Activated T-cell treated with anti-CD3 and anti-CD28 coated beads, Interleukin-2, amount 50 U/mL, for 24 hours (primary cell): ENCODE measurements at places on chromosomes 2 and 18.

- DNase-seq, result no peak
Observed at GRCh38 chr2:3476321-3476984, 42.9 kb downstream of the ADI1 start.

DNA sequence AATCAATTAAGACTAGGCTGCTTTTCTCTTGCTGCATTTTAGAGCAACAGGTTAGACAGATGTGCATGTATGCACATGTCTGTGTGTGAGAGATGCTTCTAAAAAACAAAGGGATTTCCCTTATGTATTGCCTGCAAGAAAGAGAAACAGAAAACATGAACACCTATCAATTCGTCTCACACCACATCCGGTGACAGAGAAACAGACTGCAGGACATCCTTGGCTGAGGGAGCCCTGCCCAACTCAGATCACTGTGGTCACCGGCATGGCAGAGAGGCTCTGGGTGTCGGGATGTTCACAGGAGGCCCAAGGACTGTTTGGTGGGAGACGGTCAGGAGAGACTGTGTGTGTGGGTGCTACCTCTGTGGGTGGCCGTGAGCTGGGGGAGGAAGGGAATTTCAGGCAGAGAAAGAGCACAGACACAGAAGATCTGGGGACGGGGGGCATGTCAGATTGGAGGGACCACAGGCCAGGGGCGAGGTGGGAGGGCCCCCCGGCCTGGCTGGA, 24.9 kb downstream of the FHL2 start:
- DNase-seq, result peak; percentile 34

- DNase-seq, result peak; percentile 50
Observed at GRCh38 chr18:51668101-51668500, 470.6 kb upstream of the MEX3C start.

DNA sequence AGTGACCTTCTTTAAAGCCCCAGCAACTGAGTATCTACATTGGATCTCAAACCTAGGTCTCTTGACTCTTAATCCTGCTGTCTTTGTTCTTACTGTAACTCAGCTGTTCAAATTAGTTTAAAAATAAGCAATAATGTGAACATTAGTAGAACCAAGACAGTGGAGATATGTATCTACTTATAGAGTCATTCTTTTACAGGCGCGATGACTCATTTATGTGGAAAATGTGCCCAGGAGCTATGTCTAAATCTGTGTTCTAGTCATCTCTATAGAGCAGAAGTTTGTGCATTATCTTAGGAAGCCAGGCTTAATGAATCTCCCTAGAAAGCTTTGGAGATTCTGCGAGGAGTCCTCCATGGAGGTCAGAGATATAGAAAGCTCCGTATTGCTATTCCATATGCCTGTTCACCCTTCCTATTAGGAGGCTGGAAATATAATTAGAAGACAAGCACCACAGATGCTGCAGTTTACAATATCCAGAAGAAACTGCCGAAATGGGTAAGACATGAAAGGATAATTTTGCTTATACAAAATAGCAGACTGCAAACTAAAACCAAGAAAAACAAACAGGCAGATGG, 211.6 kb downstream of the TRIB2 start:
- no peak for DNase-seq

DNA sequence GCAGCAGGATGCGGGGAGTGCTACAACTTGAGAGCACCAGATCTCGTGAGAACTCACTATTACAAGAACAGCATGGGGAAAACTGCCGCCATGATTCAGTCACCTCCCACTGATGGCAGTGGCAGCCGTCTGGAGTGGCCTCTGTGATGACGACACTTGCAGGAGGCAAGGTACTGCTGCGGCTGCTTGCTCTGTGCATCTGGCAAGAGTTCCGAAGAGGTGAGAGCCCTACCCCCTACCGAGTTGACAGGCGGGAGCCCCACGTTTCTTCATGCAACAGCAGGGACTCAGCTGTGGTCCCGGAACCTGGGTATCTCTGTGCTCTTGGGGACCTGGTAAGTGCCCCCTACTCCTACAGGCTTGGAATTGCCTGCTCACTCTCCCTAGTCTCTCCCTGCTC, 1672.7 kb upstream of the TMEFF2 start:
- no peak for DNase-seq

- no peak for DNase-seq
Observed at GRCh38 chr2:109340381-109340780, 211.4 kb downstream of the SH3RF3 start.

GRCh38 chr2:120470041-120470965, 124.4 kb downstream of the INHBB start:
- no peak for DNase-seq

GRCh38 chr2:119383410-119384140, 16.8 kb downstream of the DBI start:
- no peak for DNase-seq

DNA sequence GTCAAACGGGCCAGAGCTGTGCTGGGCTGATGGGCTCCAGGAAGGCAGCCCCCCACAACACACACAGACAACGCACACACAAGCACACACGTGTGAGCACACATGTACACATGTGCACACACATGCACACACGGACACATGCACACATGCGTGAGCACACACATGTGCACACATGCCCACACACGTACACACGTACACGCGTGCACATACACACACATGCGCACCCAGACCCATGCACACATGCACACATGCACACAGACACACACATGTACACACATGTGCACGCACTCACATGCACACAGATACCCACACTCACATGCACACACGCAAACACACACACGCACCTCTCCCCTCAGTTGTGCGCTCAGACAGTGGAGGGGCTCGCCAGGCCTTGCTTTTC, 31.2 kb upstream of the HPCAL1 start:
- peak; percentile 12 for DNase-seq

DNA sequence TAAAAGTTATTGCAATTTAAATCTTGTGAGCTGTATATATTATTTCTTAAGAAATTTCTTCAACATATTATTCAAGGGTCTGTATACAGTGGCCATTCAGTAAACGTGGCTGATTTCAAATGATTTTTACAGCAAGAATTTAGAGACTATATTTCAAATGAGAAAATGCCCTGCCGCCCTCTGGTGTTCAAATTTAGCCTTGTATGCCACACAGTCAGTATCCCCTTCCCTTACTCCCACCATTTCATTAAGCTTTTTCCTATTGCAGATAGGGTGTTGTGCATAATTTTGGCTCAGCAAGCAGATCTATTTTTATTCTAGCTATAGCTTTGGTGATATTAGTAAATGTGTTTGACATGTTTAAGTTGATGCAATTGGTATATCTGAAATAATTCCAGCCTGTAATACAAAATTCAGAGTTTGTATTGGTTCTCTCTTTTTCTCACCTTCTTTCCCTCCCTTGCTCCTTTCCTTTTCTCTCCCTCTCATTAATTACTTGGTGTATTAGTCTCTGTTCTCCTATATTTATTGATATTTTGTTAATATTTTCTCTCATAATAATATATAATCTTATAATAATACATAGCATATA, 22.8 kb upstream of the SCN7A start:
- no peak for DNase-seq

GRCh38 chr2:25385910-25386309, 44.2 kb upstream of the DNMT3A start:
- DNase-seq, result no peak

DNA sequence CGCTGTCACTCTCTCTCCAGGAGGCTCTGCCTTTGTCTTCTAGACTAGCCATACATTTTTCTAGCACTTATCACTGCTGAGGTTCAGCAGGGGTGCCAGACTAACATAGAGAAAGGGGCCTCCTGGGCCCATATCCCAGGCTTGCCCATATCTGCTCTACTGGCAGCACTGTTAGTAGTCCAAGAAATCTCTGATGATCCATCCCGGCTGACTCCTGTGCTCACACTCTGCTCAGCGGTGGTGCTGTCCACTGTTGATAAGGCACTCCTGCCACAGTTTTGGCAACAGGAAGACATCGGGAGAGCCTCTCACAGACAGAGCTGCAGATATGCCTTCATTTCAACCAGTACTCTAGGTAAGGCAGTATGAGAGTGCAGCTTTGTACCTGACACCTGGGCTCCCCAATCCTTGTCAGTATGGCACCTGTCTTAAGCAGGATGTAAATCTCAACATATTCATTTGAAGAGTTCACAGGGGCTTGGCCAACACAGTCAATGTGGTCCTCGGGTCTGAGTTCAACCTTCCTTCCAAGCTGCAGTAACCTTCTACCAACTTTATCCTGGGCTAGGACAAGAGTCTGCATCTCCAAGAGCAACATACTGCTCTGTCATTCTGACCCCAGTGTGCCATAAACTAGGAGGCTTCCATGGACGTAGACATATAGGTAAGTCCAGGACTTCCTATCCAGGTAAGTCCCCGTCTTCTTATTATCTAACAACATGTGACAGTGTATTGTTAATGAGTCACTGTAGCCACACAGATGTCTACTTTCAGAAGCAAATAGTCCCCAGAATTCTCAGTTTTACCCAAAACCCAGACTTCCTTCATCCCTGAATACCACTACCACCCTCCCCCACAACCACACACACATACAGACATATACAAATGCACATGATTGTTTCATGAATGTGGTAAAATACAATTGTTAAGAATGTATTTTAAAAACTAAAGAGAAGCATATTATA, 16.2 kb downstream of the KLF7 start:
- DNase-seq, result no peak

DNA sequence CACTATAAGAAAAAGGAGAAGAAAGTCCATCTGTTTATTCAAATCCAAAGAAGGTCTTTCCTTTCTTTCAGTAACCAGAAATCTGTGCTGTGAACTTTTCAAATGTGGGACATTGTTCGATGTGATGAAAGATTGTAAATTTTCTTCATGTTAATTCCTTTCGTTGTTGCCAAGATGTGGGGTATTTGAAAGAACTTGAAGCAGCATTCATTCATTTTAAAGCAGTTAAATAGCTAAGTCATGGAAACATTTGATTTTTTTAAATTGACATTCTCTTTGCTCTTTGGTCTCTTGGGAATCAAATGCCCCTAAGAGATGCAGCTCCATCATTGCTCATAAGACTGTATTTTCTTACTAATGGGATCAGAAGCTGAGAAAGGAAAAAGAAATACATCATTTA, 93.7 kb upstream of the EHBP1 start:
- DNase-seq, result no peak

- DNase-seq, result no peak
Observed at GRCh38 chr2:170229125-170229524, 51.2 kb downstream of the MYO3B start.

DNA sequence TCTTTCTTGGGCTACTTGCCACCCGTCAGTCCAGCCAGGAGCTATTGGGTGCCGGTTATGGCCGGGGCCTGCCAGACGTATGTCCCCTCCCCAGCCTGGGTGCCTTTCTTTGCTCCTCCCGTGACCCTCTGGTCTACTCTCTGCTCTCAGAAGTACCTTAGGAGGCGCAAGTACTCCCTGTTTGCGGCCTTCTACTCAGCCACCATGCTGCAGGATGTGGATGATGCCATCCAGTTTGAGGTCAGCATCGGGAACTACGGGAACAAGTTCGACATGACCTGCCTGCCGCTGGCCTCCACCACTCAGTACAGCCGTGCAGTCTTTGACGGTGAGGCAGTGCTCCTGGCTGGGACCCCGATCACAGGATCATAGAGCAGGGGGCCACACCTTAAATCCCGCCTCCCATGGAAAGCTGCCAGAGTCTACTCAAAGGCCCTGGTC, 99.5 kb downstream of the DYSF start:
- DNase-seq, result no peak

GRCh38 chr2:107320881-107321280, 434.9 kb upstream of the ST6GAL2 start:
- DNase-seq, result no peak

- no peak for DNase-seq
Observed at GRCh38 chr2:124018890-124019289, 6.2 kb upstream of the CNTNAP5 start.

- DNase-seq, result no peak
Observed at GRCh38 chr2:10217489-10218435, 84.9 kb upstream of the HPCAL1 start.

DNA sequence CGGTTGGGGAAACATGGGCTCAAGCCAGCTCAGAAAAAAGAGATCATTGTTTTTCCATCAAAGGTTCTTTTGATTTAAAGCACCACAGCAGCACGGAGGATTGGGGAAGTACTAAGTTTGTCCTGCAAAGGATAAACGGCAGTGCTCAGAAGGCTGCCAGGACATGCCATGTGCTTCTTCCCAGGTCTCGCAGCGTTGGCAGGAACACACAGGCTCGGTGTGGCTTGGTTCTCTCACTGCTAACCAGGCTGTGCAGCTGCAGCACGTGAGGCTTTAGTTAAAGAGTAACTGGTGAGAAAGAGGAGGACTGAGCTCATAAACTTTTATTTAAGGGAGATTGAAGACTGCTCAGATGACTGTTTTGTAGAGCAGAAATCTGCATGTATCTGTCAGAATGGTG, 264.3 kb downstream of the TSN start:
- DNase-seq, result no peak

- no peak for DNase-seq
Observed at GRCh38 chr2:241140445-241140840, 8.8 kb downstream of the PASK start.

DNA sequence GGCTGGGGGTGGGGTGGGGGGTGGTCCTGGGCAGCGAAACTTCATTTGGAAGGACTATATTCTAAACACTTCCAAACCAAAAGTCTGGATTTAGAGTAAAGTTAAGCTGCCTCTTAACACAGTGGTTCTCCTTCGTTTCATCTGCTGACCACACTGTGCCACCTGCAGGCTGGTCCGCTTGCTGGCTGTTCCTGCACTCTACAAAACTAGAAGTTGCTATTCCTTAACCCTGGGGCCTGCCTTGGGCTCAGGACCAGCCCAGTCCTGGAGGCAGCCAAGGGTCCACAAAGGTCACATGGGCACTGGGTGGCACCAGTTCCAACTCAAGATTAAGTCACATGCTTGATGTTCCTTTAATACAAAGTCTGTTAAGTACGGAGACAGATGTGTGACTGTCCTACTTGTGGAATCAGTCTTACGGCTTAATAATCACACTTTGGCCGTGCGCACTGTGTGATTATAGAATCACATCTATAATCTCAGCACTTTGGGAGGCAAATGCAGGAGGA, 195.4 kb downstream of the FAM210A start:
- DNase-seq, result no peak

- DNase-seq, result no peak
Observed at GRCh38 chr2:209688385-209688784, 83.2 kb upstream of the UNC80 start.

- DNase-seq, result no peak
Observed at GRCh38 chr2:181235683-181236459, 221.3 kb upstream of the ITGA4 start.
